Nephron progenitor cell (in vitro differentiated cells): ENCODE measurements at places on chromosomes 1 and 21.

DNA sequence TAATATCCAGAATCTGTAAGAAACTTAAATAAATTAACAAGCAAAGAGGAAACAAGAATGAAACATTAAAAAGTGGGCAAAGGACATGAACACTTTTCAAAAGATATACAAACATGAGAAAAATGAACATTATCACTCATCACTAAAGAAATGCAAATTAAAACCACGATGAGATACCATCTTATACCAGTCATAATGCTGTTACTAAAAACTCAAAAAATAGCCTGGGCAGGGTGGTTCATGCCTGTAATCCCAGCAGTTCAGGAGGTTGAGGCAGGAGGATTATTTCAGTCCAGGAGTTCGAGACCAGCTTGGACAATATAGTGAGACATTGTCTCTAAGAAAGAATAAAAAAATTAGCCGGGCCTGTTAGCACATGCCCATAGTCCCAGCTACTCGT is 6.1 kb downstream of the ZNF124 start:
- no peak for DNase-seq

DNA sequence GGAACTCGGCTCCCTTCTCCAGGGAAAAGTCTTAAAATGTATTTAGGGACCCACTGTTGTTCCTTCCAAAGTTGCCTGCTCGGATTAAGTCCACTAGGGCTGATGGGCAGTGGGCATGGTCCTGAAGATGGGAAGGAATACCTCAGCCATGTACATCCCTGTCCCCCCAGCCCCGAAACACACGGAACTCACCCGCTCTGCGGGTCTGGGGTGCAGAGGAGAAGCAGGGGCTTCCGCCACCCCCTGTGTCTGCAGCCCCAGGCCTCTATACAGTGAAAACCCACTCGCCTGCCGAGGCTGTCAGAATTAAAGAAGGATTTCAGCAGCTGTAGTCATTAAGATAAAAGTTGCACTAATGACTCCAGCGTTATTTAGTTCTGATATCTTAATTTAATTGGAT is 212.6 kb upstream of the VAMP3 start:
- DNase-seq, result no peak

- no peak for DNase-seq
Measured at GRCh38 chr1:237763137-237763536, 127.6 kb downstream of the ZP4 start.

DNA sequence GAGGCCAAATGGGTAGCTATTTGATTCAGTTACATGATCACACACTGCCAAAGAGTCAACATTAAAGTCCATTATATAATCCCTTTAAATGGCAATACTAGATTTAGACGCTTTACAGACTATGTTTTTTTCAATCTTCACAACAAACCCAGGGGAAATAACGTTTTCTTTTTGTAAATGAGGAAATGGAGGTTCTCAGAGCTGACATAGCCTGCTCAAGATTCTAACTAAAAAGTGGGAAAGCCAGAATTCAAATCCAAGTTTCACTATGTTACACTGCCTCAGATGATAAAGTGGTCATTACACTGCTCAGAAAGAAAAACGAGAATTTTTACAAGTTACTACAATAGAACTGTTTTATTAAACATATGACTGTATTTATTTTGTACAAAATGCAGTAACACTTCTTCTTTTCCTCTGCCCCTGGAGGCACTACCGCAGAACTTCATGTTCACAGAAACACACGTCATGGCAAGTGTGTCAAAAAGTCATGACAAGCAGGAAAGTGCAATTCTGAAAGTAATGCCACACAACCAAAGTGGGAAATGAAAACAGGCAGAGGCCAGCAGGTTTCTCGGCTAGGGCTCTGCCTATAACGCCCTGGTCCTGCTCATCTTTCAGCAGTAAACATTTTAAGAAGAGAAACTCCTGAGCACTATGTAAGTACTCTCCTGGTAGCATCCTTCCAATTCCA is 19.0 kb downstream of the THEMIS2 start:
- DNase-seq, result no peak

DNA sequence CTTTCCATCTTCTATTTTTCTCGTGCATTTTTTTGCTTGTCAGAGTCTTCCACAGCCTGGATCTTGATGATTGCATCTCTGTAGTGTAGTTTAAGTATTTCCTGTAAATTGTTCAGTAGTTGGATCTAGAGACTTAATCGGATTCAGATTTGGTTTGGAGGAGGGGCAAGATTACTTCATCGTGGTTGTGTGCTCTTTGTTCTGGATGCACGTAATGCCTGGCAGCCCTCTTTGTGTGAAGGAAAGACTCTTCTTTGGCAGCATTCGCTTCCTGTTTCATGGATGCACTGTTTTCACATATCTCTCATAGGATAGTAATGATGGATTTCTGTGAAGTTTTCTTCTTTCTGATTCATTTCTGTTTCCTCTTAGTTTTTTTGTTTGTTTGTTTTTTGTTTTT is 14.2 kb downstream of the SEMA4A start:
- no peak for DNase-seq

DNA sequence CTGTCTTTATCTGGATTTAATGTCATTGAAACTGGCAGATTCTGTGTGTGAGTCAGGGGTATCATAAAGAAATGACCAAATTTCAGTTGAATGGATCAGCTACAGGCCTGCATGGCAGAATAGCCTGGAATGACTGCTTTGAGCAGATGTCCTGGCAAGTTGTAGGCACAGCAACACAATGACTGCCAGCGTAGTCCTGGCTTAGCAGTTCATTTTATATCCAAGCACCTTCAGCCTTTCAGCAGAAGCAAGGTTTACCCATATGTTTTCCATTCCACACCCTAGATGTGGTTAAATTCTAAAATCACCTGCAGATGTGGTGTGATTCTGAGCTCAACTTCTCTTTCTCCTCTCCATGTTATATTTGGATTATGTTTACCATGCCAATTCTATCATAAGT is 22.3 kb upstream of the PTGFR start:
- DNase-seq, result no peak

DNA sequence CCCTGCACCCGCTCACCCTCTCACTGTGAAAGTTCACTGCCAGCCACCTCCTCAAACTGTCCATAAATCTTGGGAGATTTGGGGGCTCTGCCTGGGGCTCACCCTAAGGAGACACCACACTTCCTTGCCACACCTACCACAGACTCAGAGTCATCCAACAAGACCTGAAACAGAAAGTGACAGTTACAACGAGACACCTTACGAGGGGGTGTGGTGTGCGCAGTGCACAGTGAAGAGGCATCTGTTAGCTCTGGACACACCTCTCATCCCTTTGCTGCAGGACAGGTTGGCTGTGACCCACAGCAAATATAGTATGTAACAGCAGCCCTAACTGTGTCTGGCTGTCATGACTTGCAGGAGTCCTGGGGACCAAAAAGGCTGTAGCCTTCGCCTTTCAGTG is 190.2 kb downstream of the NR5A2 start:
- no peak for DNase-seq

GRCh38 chr1:55481634-55482033 is 266.5 kb upstream of the USP24 start:
- no peak for DNase-seq

DNA sequence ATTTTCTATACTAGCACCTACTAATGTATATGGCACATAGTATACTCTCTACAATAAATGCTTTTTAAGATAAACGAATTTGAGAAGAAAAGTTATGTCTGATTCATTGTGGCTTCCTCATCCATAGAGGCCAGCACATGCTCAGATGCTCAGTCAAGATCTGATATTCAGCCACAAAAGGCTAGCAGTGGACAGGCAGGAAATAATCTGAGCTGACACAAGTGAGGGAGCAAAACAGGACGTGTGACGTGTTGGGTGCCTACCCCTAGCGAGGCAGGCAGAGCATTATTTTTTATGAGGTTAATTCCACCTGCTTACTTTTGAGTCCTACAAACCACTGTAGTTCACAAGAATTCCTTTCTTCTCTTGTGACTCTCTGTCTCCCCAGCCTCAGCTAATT is 550.9 kb downstream of the SMYD3 start:
- DNase-seq, result no peak

- no peak for DNase-seq
Measured at GRCh38 chr1:234208351-234208750, 164.9 kb upstream of the COA6 start.

- DNase-seq, result no peak
Measured at GRCh38 chr1:6130036-6130435, 50.1 kb downstream of the CHD5 start.

- no peak for DNase-seq
Measured at GRCh38 chr1:225242611-225243010, 185.2 kb downstream of the LBR start.

DNA sequence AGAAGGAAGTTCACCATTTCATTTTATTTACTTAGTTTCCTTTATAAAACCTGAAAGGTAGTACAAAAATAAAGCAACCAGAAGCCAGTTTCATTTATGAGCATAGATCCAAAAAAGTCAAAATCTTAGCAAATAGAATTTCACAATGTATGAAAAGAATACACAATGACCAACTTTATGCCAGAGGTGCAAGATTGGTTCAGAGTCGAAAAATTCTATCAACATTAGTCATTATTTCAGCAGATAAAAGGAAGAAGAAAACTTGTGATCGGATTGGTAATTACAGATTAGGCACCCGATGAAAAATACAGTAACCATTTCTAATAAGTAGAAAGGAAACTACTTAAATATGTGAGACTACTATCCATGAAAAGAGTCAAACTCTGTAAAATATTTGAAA is 89.1 kb downstream of the ITSN1 start:
- no peak for DNase-seq

GRCh38 chr1:27545271-27545670 is 55.3 kb upstream of the WASF2 start:
- no peak for DNase-seq

DNA sequence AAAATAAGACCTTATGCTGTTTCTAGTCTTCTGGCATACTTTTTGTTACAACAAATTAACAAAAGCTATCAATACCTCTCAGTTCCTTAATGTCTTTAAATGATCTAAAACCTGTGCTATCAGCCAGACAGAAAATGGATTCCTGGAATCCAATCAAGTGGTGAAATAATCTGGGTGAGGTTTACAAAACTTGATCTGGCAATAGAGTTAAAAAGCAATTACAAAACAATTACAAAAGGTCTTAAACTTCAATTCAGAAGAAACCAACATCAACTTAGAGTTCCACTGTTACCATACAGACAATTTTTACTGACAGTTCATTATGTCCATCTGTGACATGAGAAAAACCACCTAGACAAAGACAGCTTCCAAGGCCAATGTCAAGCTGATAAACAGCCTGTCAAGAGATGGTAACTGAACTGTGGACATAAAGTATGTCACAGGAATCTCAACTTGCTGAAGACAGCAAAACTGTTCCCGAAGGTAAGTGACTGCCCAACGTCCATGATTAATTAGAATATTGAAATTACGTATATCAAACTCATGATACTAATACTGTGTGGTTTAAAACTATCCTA is 17.4 kb downstream of the ZZZ3 start:
- DNase-seq, result no peak
